NCI-H345 (cell line): ENCODE measurements at places on chromosomes 7 and 10.

- no peak for DNase-seq
Observed at GRCh38 chr10:62109587-62110293, 158.9 kb downstream of the RTKN2 start.

DNA sequence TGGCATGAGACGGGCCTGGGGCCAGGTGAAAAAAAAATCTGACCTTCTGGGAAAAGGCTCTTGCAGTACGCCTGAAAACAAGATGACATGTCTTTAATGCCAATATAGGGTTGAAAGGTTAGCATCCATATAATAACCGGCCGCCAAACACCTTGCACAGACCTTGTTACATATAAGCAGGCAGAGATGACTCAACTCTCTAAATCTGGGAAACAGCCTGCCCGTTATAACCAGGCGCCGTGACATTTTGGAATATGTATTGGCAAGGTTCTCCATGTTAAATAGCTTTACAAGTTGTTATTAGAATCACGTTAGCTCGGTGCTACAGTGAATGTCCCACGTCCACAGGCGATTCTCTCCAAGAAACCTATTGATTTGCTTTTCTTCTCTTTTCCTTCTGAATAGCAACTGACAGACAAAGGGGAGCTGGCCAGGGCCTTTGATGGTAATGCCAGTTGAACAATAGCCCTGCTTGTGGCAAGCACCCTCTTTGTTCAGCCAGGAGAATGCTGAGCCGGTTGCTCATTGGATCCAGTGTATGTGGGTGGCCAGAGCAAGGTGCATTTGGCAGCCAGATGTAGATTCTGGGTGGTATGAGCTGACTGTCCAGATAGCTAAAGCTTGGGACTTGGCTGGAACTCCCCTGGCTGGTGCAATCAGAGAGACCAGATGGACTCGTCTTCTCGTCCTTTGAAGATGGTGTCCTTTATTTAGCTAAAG, 80.1 kb upstream of the AUTS2 start:
- no peak for DNase-seq

DNA sequence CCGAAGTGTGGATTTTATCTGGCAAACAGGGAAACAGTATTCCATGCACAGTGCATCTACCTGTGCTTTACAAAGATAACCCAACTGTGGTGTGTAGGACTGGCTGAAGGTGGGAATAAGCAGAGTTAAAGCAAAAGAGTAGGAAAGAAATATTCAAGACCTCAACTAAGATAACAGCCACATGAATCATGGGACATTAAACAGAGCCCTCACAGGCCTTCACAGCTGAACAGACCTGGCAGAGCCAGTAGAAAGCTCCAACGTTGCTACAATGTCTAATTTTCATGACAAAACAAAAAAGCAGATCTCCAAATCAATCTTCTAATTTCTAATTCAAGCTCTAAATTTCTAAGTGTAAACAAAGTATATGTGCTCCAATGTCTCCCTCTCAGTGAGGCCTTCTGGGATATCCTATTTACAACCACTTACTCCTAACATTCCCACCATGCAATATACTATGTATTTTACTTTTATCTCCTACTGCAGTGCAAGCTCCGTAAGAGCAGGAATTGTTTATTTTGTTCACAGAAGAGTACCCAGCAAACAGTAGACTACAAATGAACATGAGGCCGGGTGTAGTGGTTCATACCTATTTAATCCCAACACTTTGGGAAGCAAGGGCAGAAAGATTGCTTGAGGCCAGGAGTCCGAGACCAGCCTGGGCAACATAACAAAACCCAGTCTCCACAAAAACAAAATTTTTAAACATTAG, 63.5 kb downstream of the UBE2H start:
- peak; percentile 69 for DNase-seq

DNA sequence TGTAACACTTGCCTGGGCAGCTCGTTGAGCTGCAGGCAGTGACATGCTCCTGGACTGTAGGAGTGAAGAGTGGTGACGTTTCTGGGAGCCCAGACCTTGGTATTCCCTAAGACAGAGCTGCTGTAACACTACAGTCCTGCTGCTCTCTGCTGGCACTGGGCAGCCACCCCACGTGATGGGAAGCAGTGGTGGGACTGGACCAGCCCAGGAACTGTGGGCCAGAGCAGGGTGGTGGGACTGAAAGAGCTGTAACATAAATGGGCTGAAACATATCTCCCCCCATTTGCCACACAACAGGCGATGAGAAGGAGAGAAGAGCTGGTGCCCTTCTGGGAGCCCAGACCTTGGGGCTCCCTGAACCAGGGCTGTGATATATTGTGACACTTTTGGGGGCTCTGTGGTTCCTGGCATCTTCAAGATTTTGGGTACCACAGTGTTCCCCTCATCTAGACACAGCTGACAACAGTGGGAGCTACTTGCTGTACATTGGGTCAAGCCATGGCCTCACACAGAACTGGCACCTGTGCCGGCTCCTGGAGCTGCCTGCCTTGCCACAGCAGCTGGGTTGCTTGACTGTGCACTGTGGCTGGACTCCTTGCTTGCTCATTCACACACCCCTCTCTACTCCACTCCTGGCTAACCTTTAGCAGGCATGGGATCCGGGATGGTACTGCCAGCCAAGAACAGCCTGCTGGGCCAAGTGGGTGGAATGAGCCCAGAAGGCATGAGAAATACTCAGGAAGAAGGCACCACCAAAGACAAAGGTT, 161.3 kb upstream of the PCDH15 start:
- no peak for DNase-seq

- peak; percentile 22 for DNase-seq
Observed at GRCh38 chr10:85667638-85668233, 698.9 kb downstream of the GRID1 start.

- peak; percentile 28 for DNase-seq
Observed at GRCh38 chr10:110137142-110137545, 70.3 kb upstream of the MXI1 start.

- no peak for DNase-seq
Observed at GRCh38 chr10:69641261-69641980, 11.4 kb downstream of the FAM241B start.

DNA sequence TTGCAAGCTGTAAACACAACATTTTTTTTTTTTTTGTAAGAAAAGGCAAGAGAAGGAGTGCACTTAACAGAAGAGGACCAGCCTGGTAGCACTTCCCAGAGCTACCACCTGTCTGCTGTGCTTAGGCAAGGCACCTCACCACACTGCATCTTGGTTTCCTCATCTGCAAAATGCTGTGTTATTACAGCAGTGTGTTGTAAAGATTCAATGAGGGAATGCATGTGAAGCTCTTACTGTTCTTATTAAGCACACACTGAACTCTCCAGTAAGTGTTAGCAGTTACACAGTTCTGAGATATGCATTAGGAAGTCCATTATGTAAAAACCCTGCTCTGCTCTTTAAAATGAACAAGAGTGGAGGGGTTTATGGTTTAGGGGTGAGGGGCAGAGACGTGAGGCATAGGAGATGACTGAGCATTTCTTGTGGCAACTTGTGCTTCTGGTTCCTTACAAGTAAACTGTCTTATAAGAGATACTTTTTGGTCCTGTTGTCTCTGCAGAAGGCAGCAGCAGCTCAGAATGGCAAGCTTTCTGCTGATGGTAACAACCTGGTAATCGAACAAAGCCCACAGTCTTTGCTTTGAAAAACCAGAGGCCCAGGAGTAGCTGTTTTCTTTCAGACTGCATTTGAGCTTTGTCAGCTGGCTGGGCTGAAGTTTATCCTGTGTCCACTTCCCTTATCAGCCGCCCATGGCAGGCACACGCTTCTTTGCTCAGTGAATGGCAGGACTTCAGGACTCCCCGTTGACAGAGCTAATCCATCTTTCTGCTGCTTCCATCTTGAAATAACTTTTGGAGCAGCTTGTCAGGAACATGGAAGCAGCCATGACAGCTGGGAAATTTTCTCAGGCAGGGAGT, 98.8 kb upstream of the BMPER start:
- DNase-seq = no peak

DNA sequence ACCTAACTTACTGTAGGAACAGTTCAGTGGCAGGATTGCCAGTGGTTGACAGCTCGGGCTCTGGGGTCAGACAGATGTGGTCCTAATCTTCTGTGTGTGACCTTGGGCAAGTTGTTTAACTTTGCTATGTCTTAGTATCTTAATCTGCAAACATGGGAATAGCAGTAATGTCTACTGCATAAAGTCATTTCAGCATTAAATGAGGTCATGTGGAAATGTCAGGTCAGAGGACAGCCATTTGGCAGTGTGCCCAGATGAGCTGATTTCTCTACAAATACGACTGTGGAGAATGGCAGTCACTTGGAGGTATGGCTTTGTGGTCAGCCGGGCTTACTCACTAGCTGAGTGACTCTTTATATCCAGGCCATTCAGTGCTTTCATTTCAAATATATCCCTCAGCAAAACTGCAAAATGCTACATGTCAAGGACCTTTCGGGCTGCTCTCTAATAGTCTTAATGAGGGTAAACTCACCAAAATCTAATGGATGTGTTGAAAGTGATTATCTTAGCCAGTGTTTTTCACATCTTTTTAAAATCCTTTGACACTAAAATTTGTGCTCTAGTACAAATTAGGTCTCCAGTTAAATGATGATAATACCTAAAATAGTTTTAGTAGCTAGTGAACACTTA, 171.4 kb downstream of the ST7 start:
- DNase-seq = peak; percentile 21

GRCh38 chr7:151032936-151033863, 5.0 kb downstream of the ABCB8 start:
- no peak for DNase-seq
